ENCODE measurements at places on chromosomes 5 and 9. TPM values are rescaled to one million over a fixed set of nuclear protein-coding genes. Genes with fewer than 3 reads are reported as not detected.

SLC27A6 gene
- total RNA-seq = 0.21 TPM

ANKRD20A1 gene
- not detected for total RNA-seq

DNA sequence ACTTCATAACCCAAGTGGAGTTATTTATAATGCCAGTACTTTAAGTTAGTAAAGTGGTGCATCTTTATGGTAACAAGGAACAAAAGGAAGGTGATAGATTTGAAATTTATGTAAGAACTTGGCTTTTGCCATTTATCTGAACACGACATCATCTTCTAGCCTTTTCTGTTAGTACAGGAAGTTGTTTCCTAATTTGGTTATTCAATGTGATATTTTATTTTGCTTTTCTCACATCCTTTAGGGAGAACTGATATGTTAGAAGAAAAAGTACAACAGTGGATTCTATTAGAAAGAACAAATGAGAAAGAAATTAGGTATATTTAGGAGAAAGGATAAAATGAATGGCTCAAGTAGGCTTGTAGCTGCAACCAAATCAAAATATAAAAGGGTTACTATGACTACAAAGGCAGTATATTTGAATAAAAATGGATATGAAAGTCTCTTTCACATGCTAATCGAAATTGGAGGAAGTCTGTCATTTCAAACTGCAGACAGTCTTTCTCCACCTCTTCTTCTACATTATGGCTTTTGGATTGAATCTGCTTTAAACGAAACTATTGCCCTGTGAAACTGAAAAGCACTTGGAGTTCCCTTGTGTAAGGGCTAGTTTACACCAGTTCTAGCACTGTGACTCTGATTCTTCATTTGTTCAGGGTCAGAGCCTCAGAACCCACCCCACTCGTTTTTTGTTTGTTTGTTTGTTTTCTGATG is 18.5 kb upstream of the SLC24A2 start:
- no peak for DNase-seq

- DNase-seq = no peak
Measured at GRCh38 chr5:17806818-17807468, 172.7 kb downstream of the TAF11L14 start.

GRCh38 chr5:39780347-39780746 is 355.6 kb upstream of the DAB2 start:
- DNase-seq = no peak

DNA sequence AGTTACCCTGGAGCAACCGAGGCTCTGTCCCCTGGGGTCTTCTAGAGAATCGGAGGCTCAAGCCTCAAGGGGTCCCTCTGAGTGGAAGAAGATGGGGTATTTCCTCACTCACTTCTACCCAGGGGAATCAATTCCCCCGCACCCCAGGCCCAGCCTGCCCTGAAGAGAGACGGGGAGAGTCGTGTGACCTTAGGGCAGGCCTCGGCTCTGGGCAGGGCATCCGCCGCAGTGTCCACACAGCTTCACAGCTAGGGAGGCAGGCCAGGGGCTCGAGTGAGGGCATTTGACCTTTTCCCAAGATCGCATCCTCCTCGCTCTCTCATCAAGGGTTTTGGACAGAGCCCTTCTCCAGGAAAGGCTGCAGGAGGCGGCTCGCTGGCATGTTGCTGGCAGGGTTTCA is 57.9 kb upstream of the CNOT6 start:
- DNase-seq = no peak

GRCh38 chr9:85009251-85009650 is 339.7 kb downstream of the NTRK2 start:
- no peak for DNase-seq

Data from thoracic aorta (tissue), 2 donors.